GM04504 (cell line): ENCODE measurements at places on chromosomes 4 and X.
A peak's percentile ranks its signal among the peaks of the same experiment; 100 is the strongest.

DNA sequence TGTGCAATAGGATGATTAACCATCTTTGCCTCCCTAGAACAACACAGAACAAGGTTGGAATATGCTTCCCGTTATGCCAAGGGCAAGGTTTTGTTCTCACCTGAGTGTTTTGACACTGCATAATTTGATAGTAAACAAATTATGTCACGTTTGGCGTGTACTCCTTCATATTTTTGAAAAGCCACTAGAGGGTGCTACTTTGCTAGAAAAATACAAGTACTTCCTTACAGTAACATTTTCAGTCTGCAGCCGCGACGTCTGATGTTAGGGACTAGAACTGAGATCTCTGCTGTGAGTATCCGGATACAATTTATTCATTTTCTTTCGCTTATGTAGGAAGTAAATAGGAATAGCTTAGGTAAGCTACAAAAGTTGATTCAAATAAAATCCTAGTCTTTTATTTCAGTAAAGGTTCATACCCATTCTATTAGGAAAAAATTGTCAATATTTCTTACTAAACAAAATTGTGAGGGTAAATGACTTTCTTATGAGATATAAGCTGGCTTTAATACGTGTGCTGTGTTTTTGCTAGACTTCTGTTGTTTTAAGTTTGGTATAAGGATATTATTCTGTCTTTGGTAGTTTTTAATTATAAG is 181.1 kb upstream of the WDFY3 start:
- peak; percentile 36 for DNase-seq

GRCh38 chr4:87196927-87197326 is 23.5 kb downstream of the KLHL8 start:
- DNase-seq: no peak

DNA sequence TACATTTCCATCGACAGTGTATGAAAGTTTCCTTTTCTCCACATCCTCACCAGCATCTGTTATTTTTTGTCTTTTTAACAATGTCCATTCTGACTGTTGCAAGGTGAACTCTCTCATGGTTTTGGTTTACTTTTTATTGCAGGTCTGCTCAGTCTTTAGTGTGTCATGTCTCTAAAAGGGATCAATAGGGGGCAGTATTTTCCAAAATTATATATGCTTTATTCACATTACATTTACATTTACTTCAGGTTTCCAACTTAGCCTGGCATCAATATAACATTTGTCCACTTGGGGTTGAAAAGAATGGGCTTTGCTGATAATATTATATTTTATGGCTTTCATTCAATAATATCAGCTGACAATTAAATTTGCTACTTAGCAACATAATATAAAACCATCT is 265.0 kb upstream of the SLITRK2 start:
- no peak for DNase-seq

DNA sequence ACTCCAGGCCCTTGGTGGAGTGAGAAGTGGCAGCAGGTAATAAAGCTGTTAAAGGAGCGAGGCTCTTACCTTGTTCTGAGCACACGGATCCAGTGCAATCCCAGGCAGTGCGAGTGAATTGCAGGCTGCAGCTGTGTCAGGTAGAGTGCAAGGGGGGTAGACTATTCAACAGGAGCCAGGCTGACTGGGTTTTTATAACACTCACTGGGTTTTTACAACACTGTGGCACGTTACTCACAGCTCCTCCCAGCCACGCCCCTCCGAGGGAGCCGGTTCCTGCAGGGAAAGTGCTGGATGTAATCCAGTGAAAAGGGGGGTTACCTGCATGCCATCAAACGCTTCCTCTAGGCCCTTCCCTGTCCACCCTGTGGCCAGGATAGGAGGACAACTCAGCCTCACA is 358 bp downstream of the FGFBP1 start:
- no peak for DNase-seq

DNA sequence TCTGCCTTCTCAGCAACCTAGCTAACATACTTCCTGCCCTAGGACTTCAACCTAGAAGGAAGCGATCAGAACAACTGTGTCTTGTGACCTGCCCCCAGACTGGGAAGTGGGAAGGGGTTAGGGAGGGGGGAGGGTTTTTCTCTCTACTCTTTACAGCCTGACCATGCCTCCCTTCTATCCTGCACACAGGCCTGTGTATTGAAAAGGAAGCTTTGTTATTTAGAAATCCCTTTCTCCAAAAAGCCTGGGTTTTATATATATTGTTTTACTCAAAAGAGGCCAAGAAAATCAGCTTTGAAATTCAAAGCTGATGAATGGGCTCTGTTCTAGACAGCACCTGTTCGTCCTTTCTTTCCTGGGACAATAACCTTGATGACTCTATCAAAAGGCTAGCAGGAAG is 35.2 kb upstream of the SMS start:
- DNase-seq: no peak

DNA sequence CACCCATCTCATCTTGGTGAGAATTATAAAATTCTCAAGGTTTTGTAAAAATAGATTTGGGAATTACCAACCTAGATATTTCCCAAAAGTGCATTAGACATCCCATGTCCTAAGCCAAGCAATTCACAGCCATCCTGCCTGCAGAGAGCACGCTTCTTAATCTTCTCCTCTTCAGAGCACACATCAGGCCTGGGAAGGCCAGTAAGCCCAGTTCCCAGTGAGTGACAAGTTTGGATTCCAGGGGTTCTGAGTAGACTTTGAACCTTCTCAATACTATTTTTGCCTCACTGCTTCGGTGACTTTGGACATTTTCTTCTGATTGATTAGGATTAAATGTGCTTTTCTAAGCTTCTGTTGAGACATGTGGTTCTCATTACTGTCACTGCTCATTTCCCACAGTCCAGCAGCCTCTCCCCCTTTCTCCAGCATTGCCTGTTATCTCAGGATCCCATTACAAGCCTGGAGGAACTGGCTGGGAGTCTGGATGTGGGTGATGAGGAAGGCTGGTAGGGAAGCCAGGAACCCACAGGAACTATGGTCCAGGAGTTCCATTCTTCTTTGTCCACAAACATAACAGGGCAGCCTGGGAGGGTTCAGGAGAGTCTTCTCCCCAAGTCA is 56.4 kb upstream of the TMEM150C start:
- DNase-seq: no peak

DNA sequence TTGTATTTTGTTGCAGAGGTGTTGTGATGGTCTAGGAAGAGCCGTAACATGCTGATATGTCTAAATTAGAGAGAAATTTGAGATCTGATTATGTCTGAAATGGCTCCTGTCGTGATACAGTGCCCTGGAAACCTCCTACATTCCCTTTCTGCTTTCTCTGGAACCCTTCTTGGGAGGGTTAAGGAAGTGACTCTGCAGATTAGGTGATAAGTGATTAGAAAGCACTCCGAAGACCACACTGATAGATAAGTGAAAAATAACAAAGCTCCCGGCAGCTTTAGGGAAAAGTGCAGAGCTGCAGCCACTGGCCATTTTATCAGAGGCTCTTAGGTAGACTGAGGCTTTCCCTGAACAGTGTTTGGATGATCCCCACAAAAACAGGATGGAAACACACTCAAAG is 110.6 kb downstream of the MGST2 start:
- DNase-seq: no peak

DNA sequence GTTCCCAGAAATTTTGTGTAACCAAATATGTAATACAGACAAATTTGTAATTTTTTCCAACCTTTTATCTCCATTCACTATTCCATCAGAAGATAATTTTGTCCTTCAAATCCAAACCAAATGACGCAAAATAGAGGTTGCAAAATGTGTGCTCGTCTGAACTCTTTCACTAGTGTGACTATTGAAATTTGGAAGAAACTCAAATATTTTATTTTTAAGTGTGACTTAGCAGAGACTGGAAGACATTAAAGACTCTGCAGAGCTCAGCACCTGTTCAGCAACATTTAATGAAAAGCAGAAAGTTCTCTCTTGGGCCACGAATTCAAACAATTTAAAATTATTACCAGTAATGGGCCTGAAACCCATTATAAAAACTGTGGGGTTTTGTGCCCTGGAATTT is 30.0 kb upstream of the APELA start:
- no peak for DNase-seq

DNA sequence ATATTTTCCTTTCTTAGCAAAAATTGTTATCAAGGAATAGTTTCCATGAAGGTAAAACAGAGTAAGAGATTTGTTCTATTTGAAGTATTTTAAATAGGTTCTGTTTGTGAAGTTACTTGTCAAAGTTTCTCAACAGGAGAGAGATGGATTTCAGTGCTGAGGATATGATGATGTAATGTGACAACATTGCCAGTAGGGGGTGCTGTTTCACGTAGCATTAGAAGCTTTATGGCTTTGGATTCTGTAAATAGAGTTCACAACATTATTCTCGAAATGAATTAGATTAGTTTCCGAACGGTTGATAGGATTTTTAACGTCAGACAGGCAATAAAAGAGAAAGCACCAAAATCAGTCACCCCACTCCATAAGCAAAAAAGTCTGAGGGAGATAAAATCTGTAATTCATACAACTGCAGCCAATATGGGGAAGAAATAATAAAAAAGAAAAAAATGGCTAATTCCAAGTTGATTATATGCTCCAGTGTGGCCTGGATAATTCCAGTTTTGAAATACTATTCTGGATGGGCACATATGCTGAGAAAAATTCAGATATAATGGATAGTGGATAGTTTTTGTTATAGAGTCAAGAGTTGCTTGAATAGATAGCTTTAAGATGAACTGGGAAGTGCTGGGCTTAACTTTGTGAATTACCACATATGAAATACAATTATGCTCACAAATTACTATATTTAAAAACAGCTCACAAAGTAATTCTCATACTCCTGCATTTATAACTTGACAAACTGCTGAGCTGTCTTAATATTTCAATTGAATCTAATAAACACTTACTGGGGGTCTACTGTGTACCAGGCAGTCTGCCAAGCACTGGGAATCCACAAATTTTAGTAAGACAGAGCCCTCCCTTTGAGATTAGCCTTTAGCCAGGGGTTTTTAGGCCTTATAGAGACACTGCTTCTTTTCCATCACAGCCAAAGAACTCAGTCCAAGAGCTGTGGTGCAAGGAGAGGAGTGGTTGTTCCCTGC is 109.1 kb downstream of the GPAT3 start:
- peak; percentile 39 for DNase-seq

- DNase-seq: no peak
These were observed 691.5 kb downstream of the KCTD8 start for GRCh38 chr4:43757147-43757546.

GRCh38 chrX:144219035-144219434 is 335.2 kb downstream of the UBE2NL start:
- no peak for DNase-seq

DNA sequence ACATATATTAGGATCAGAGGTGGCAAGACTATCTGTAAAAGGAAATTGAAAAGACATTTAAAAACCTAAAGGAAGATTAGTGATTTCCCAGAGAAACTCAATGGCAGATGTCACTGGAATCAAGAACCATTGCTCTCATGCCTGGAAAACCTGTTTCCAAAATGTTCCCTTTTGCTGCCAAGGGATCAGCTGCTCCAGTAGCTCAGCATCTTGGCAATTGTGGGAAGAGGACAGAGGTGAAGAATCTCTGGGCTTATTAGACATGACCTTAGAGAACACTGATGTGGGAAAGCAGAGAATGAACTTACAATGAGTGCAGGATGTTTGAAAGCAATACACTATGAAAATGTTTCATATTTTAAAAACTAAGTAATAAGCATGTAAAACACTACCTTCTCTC is 98.3 kb downstream of the SHROOM3 start:
- no peak for DNase-seq

- DNase-seq: no peak
These were observed 90.3 kb downstream of the ANTXR2 start for GRCh38 chr4:79982601-79983322.

DNA sequence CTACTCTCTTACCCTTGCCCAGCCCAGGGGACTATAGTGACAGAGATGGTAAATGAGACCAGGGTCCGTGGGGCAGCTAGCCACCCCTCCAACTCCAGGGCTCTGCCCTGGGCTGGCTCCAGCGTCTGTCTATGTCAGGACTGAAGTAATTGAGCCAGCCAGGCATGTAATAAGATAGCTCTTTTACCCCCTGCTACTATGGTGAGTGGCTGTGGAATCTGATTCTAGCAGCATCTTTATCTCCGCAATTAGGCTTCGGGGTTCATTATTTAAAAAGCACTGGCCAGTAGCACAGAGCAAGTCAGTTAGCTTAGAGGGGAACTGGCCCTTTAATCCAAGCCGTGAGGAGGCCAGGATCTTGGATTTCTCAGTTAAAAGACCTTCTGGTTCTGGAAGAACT is 123.3 kb upstream of the RAI2 start:
- DNase-seq: no peak

DNA sequence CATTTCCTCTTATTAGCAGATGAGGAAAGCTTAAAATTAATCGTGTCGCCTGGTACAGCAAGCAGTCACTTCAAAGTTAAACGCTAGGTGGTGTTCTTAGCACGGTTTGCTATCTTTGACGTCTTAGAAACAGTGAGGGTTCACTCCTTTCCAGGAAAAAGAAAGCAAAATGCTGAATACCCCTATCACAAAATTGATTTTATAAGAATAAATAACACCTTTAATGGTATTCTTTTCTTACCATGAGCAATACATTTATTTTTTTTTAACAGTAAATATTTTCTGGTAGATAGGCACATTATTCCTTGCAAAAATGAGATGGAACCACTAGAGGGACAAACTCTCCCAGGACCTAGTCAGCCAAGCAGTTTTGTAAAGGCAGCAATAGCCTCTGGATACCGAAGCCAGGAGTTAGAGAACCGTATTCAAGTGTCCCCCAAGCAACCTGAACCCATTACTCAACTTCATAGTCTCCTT is 153.9 kb downstream of the KDR start:
- peak; percentile 18 for DNase-seq

- no peak for DNase-seq
These were observed 55.0 kb downstream of the BEX3 start for GRCh38 chrX:103431316-103431715.

DNA sequence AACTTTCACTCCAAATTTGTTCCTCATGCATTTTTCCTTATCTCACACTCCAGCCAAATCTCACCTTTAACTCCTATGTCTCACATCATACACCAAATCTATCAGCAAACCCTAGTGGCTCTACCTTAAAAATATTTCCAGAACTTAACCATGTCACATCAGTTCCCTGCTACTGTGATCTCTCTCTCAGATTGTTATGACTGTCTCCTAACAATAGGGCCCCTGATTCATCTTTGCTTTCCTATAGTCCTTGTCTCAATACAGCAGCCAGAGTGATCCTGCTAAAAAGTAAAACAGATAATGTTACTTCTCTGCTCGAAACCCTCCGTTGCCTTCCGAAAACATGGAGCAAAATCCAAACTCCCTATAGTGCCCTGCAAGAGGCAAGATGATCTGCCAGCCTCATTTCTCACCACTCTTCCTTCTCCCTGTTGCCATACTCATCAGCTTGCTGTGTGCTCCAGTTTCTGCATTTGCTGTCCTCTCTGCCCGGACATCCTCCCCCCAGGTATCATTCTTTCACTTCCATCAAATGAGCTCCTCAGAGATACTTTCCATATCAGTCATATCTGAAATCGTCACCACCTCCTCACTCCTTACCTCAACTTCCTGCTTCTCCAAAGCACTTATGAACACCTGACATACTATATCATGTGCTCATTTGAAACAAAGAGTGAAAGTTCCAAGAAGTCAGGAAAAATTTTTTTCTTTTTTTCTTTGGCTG is 293.4 kb upstream of the NR3C2 start:
- DNase-seq: no peak
